ENCODE measurements at places on chromosomes 4 and X. TPM values are rescaled to one million over a fixed set of nuclear protein-coding genes. Genes with fewer than 3 reads are reported as not detected.

The RNF212 gene
- total RNA-seq, result 3.7 TPM

The HGFAC gene
- total RNA-seq, result 0.52 TPM

The LANCL3 gene
- total RNA-seq, result under 0.01 TPM

The ESX1 gene
- not detected for total RNA-seq

The JAKMIP1 gene
- not detected for total RNA-seq

The LRIT3 gene
- total RNA-seq, result under 0.01 TPM

The DMRTC1 gene
- total RNA-seq, result not detected

The SPATA4 gene
- total RNA-seq, result 0.52 TPM

The PTPN13 gene
- 21.9 TPM for total RNA-seq

The CPLX1 gene
- total RNA-seq, result not detected

The FAM9C gene
- total RNA-seq, result under 0.01 TPM

The KLF8 gene
- 2.6 TPM for total RNA-seq

The CAMK2D gene
- total RNA-seq, result 147 TPM

The KLHL13 gene
- total RNA-seq, result 80.9 TPM

The ANK2 gene
- total RNA-seq, result 383 TPM

The ARMCX1 gene
- 91.3 TPM for total RNA-seq

The ATP2B3 gene
- total RNA-seq, result 0.52 TPM

The UGT2A3 gene
- not detected for total RNA-seq

The RTL9 gene
- total RNA-seq, result 0.52 TPM

The PDE6B gene
- 8.9 TPM for total RNA-seq

The VCX3A gene
- total RNA-seq, result not detected

The FGFR3 gene
- 0.52 TPM for total RNA-seq

The CORIN gene
- 2.1 TPM for total RNA-seq

The PDZD4 gene
- 2.6 TPM for total RNA-seq

The MEPE gene
- not detected for total RNA-seq

The ARMCX2 gene
- 84.0 TPM for total RNA-seq

All from skeletal muscle tissue (tissue), 5 donors.